ENCODE measurements at places on chromosomes 16 and 17. TPM values are rescaled to one million over a fixed set of nuclear protein-coding genes. Genes with fewer than 3 reads are reported as not detected.

The NOG gene
- 1.5 TPM for total RNA-seq

The SLC13A2 gene
- total RNA-seq: not detected

The ZNF785 gene
- 7.6 TPM for total RNA-seq

The PRCD gene
- not detected for total RNA-seq

The COX10 gene
- 10.6 TPM for total RNA-seq

The MYH13 gene
- total RNA-seq: not detected

The ZNRF1 gene
- total RNA-seq: 66.7 TPM

The ITPRIPL2 gene
- 19.7 TPM for total RNA-seq

The KRT17 gene
- not detected for total RNA-seq

The CDH16 gene
- total RNA-seq: 33.9 TPM
